Effector CD8-positive, alpha-beta T cell (primary cell): ENCODE measurements at places on chromosomes 16 and 17.

GRCh38 chr16:53209877-53210276, 155.1 kb downstream of the CHD9 start:
- no peak for DNase-seq

DNA sequence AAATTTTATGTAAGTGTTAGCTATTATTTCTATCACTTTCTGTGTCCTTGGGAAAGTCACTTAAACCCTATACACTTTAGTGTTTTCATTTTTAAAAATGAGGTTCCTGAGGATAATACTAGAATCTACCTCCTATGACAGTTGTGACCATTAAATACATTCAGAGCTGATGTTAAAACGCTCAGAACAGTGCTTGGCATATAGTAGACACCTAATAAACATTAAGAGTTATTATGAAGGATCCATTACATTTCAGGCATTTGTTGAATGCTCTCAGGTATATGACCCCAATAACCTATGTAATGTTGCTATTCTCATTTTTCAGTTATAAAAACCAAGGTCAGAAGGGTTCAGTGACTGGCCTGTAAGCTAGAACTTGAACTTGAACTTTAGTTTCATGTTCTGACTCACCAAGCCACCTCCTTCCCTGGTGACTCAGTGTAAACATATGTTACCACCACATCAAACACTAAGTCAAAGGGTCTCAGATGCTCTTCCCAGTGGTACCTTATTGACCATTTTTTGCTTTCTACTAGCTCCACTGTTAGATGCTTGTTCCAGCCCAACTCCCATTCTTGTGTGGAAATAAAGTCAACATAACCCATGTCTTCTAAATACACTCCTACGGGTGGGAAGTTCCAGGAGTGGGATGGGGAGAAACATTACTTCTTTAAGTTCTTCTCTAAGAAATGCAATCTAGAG, 47.6 kb downstream of the HSD17B2 start:
- no peak for DNase-seq

- DNase-seq = no peak
These were observed 16.9 kb upstream of the MAP3K14 start for GRCh38 chr17:45333702-45334092.

- peak; percentile 84 for DNase-seq
These were observed at the start of gene ARMC7 for GRCh38 chr17:75109407-75110233. TSS of gene ARMC7 (plus strand) at chr17:75109969. CDS start at chr17:75110289, 320 bp downstream.

GRCh38 chr16:56869513-56870275, 4.7 kb downstream of the SLC12A3 start:
- DNase-seq = no peak

- DNase-seq = peak; percentile 22
These were observed 4.3 kb upstream of the NAGLU start for GRCh38 chr17:42531455-42532354.

- no peak for DNase-seq
These were observed 33.8 kb upstream of the LGALS9 start for GRCh38 chr17:27597188-27597580.

DNA sequence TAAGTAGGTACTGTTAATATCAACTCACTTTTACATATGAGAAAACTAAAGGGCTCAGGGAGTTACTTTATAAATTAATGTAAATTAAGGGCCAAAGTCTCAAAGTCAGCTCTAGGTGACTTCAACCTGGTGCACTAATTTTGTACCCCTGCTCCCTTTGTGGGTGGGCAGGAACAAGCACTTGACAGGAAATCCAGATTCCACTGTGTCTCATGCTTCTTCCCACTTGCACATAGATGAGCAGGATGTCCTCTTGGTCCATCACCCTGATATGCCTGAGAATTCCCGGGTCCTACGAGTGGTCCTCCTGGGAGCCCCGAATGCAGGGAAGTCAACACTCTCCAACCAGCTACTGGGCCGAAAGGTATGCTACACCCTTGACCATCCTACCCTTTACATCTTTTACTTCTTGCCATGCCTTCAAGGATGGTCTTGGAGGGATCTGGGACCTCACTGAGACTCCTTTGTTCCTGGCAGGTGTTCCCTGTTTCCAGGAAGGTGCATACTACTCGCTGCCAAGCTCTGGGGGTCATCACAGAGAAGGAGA, 1.3 kb downstream of the ERAL1 start:
- DNase-seq = no peak

DNA sequence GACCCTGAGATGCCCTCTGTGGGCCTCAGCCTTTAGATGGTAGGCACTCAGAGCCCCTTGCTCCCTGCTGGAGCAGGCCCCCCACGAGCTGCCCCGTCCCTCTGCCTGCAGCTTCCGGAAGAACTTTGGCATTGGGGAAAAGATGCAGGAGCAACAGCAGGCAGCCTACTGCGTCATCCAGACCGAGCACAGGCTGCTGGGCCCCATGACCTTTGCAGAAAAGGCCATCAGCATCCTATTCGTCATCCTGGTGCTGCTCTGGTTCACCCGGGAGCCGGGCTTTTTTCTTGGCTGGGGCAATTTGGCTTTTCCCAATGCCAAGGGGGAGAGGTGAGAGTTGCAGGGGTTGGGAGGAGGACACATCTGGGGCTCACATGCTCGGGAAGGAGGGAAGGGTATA, 12.7 kb upstream of the FOXN1 start:
- no peak for DNase-seq

- no peak for DNase-seq
These were observed 27.5 kb downstream of the TEKT5 start for GRCh38 chr16:10667239-10667638.

DNA sequence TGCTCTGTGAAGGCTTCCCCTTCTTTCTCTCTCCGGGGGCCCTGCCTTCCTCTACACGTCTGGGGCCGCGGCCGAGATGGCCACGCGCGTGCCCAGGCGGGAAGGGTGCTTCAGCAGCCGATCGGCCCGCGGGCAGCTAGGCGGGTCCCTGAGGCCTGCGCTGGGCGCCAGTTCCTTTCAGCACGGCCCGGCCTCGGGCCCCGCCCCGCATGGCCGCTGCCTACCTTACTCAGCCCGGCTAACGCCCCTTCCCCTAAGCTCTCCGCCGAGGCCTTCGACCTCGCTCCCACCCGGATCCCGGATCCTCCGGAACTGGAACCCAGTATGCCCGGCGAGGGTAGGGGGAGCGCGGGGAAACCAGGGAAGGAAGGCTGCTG, 335 bp downstream of the TMEM11 start:
- DNase-seq = no peak

DNA sequence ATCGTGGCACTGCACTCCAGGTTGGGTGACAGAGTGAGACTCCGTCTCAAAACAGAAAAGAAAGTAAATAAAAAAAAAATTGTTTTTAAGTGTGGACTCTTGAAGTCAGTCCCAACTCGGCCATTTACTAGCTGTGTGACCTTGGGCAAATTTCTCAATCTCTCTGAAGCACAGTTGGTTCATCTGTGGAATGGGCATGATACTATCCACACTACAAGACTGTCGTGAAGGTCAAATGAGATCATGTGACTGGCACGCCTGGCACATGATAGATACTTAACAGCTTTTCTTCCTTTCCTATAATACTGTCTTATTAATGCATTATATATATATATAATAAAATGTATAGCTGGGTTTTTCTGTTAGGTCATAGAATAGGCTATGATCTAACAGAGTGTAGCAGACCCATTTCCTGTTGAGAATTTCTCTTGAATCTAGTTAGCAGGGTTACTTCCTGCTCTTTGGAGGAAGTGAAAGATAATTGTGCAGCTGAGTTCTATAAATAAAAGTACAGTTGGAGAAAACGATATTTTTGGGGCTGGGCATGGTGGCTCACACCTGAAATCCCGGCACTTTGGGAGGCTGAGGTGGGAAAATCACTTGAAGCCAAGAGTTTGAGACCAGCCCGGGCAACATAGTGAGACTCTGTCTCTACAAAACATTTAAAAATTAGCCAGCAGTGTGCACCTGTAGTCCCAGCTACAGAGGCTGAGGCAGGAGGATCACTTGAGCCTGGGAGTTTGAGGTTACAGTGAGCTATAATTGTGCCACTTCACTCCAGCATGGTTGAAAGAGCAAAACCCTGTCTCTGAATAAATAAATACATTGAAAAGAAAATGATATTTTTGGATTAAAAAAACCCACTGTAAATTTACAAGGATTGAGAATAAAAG, 7.3 kb downstream of the MILR1 start:
- DNase-seq = no peak

- DNase-seq = no peak
These were observed 50.6 kb downstream of the SMPD3 start for GRCh38 chr16:68397710-68398201.

GRCh38 chr16:88769617-88770460, 15.2 kb downstream of the PIEZO1 start:
- peak; percentile 24 for DNase-seq

DNA sequence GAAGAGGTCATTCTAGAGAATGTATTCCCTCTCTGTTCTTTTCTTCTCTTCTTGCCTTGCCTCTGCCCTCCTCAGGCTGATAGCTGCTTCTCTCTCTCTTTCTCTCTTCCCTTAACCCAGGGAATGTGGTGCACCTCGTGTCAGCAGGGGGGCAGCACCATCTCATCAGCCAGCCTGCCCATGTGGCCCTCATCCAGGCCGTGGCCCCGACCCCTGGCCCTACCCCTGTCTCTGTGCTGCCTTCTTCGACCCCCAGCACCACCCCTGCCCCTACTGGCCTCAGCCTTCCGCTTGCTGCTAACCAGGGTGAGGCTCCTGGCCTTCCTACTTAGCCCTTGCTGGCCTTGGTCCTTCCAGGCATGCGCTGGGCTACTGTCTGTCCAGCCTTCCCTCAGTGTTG, 23.5 kb downstream of the SRCAP start:
- no peak for DNase-seq

DNA sequence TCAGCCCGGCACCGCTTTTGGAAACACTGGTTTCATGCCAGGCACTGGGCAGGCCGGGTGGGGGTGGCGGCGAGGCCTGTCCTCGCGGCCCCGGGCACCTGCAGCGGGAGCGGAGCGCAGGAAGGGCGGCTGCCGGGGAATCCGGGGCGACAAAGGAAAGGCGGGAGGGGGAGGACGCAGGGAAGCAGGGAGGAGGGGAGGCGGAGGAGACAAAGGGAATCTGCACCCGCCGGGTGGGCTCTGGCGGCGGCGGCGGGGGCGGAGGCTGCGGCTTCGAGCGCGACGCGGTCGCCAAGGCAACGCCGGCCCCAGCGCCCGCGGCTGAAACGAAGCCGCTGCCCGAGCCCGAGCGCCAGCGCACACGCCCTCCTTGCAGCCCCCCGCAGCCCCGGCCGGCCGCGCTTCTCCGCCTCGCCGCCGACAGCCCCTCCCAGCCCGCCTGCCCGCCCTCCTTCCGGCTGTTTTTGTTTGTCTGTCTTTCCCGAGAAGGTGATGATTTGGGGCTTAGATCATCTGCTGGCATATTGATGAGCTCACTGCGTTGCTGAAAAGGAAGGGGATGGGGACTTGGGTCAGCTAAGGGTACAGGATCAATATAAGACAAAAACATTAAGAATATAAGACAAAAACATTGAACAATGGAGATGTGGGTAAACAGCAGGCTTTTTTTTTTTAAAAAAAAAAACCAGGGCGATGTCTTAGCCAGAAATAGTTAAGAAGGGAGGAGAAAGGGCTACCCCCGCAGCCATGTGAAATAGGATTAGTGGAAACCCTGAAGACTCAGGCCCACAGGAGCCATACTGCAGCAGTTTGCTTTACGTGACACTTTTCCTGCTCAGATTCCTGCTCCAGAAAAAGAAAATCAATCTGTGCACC, 32.7 kb downstream of the CDK5R1 start:
- DNase-seq = peak; percentile 38

DNA sequence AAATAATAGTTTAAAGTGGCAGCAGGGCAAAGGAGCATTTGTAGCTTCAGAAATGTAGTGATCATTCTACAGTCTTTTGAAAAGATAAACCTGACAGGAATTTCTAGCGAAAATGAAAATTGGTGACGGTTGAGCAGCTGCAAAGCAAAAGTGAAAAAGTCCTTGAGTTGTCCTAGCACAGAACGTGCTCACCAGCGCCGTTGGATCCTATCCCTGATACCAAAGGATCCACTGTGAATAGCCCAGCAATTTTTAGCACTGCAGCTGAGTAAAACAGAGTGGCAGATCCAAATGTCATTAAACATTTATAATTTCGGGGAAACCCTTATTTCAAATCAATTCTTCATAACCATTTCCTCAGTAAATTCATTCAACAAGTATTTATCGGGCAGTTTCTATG, 453.8 kb upstream of the HSBP1 start:
- no peak for DNase-seq

GRCh38 chr16:82824408-82824807, 197.6 kb downstream of the CDH13 start:
- DNase-seq = no peak

DNA sequence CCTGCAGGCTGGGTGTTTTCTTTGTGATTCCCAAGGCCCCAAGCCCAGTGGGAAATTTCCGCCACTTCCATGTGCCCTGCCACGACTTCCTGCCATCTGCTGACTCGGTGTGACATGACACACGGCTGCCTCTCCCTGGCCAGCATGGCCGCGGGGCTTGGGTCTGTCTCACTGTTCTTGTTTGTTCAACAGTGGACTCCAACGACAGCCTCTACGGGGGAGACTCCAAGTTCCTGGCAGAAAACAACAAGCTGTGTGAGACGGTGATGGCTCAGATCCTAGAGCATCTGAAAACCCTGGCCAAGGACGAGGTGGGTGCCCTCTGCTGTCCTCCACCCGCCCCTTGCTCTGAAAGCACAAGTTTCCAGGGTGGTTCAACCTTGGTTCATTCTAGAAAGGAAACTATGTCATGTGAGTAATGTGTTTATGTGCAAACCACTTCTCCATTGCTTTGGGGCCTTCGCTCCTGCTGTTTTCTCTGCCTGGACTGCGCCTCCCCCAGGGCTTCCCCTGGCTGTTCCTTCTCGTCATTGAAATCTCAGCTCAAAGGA, 26.8 kb downstream of the KNOP1 start:
- no peak for DNase-seq

- DNase-seq = no peak
These were observed 11.3 kb upstream of the COX10 start for GRCh38 chr17:14058051-14058450.

GRCh38 chr17:17077861-17078732, 35.8 kb downstream of the MPRIP start:
- no peak for DNase-seq

DNA sequence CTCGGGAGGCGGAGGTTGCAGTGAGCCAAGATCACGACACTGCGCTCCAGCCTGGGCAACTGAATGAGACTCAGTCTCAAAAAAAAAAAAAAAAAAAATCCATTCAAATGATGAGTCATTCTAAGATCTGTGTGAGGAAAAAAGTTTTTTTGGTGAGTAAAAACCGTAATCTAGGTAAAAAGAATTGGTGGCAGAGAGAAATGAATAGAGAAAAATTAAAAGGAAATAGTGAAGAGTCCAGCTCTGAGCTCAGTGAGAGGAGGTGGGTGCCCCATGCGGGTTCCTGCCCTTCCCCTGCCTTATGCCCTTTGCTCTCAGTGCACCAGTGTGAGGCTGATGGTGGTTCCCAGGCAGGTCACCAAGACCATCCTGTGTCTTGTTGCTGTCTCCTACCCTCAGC, 20.9 kb downstream of the GAN start:
- DNase-seq = no peak

DNA sequence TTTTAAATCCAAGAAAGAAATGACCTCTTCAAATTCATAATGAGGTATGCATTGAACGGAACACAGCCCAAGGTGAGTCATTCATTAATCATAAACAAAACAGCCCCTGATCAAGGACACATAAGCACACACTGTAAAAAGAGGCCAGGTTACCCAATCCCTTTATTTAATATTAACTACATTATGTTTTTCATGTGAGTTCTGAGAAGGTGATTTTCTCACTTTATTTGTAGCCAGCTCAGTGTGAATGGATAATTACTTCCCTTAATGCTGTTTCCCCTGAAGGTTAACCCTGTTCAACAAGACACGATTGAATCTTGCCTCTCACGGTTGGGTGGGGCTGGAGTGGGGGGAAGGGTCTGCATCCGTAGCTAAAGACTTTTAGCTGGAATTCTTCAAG, 257.3 kb upstream of the SALL1 start:
- no peak for DNase-seq

GRCh38 chr16:31201582-31202413, 762 bp downstream of the PYCARD start:
- DNase-seq = peak; percentile 26
